ENCODE measurements at places on chromosomes 12 and 14. TPM values are rescaled to one million over a fixed set of nuclear protein-coding genes. Genes with fewer than 3 reads are reported as not detected.

DNA sequence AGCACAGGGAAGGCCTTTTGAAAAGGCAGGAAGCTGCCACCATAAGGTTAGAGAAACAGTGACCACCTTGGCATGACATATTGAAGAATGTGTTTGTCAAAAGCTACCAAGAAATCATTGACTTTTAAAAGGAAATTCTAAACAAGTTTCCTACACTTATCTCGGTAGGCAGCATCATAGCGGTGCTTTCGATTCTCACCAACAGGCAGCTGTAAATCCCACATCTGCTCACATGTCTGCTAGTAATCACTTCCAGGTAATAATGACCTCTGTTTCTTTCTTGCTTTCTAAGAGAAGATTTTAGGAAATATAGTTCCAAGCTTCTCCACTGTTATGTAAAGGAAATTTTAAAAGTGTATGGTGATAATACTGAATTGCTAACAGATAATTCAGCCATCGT is 821.1 kb upstream of the FOXG1 start:
- DNase-seq = no peak

DNA sequence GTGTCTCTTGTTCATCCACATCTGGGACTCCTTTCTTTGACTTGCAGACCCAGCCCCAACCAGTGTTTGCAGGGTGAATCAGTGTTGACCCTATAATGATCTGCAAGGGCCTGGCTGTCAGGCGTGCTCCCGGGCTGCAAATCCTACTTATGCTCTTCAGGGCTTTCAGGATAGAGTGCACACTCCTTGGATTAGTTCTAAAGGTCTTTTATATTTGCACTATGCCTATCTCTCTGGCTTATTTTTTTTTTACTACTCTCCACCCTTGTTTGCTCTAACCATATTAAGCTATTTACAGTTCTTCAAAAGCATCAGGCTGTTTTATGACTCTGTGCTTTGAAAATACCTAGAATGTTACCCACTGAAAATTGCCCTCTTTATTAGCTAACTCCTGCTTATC is 4.3 kb upstream of the PRICKLE1 start:
- no peak for DNase-seq

DNA sequence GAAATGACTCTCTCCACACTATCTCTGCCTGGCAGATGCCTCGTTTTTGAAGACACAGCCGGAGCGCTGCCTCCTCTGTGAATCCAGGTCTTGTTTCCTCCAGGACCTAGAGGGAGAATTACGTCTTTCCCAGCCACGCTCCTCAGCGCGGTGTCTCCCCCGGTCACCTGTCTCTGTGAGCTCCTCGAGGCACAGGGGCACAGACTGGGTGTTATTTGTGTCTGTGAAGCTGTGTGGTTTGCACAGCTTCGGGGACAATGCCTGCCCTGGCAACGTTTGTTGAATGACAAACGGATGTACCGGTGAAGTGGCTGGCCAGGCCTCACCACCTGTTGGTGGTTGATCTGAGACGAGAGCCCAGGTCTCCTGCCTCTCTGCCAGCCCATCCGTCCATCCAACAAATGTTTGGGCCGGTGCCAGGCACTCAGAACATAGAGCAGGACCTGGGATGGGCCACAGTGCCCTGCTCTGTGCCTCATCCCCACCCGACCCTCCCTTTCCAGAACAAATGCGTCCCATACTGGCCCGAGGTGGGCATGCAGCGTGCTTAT is 6.1 kb downstream of the PTPN6 start:
- no peak for DNase-seq

DNA sequence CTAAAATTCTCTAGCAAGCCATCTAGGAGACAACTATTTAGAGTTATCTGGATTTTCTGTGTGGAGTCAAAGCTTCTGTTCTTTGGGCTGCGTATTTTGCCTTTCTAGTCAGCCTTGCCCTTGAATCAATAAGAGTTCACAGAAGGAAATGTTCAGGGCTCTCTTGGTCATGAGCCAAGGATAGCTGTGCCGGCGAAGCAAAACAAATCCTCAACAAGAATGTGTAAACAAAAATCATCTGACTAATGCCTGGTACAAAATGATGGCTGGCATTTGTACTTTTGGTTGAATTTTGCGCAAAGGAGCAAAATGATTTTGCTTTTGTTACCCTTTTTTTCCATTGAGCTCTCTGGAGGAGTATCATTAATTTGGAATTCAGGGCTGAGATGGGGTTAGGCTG is 171.1 kb downstream of the DACT1 start:
- peak; percentile 31 for DNase-seq

DNA sequence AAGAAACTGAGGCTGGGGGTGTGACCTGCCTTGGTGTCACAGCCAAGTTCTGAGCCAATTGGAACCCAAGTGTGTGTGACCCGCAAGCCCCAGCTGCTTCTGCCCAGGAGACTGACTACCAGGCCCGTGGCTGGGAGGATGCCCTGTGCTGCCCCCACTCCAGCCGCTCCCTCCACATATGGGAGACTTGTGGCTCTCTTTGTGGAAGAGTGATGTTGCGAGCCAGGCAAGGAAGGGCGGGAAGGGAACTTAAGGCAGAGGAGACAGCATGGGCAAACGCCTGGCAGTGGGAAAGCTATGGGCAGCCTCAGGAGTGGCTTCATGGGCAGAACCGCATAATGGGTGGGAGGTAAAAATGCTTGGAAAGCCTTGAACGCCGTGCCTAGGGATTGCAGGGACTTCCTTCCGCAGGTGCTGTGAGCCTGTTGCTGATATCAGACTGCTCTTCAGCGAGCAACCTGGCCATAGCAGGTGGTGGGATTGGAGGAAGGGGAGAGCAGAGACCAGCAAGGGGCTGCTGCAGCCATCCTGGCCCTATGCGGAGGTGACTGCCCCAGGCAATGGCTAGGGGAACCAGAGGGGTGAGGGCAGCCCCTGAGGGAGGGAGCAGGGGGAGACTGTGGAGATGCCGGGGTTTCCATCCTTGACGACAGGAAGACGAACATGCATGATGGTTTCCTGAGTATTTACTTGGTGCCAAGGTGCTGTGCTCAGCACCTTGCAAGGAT is 115.7 kb downstream of the LGMN start:
- DNase-seq = no peak

DNA sequence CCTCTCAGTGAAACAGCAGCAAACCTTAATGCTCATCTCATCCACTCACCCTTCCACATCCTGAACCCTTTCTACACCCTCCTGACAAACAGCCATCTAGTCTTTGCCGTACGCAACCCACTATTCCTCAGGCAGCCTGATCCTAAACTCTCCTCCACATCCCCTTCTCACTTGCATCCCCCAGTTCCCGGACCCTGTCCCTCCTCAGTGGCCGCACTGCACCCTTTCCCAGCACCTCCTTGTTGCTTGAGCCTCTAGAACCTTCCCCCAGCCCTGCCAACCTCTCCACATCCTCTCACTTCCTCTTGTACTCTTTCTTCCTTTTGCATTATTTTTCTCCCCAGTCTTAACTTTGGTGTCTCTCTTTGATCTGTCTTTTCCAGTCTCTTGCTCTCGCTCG is 42.9 kb downstream of the IQSEC3 start:
- DNase-seq = no peak

GRCh38 chr12:43676183-43676813 is 82.3 kb downstream of the PUS7L start:
- DNase-seq = peak; percentile 24

- peak; percentile 85 for DNase-seq
Observed at GRCh38 chr12:25187781-25188180, 7.2 kb downstream of the DNAI7 start.

GRCh38 chr12:127819056-127819455 is 447.9 kb upstream of the TMEM132C start:
- no peak for DNase-seq

DNA sequence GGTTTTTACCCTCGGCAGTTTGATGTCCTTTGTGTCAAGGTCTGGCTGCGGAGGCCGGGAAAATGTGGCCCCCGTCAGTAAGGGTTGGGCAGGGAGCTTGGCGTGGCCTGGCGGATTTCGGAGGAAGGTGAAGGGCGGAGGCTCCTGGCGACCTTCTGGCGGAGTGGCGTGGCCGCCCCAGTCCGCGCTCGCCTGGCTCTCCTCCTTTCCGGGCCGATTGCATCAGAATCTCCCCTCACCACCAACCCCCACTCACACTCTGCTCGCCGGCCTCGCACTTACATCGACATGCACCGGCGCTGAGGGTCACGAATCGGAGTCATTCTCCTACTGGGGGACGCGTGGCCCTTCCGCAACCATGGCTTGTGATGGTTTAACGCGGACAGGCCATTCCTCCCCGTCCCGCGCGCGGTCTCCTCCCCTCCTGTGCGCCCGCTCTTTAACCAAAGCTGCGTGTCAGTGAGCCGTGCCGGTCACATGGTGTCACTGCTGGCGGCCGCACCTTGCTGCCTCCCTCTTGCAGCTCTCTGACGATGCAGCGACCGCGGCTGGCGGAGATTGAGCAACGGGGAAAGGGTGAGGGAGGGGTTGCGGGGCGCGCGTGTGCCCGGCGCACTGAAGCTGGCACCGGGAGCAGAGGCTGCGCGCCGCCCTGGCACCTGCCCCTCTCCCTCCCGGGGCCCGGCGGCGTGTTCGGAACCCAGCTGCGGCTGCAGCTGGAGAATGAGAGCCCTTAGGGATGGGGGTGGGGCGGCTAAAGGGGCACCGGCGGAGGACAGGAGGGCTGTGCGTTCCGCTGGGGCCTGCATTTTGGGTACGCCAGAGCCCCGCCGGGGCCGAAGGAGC is at the start of gene SLC38A1:
TSS of gene SLC38A1 (minus strand) at position 461 of the 846 bp plus-strand sequence. CDS start 29,243 bp downstream, outside the sequence.
- DNase-seq = peak; percentile 88

DNA sequence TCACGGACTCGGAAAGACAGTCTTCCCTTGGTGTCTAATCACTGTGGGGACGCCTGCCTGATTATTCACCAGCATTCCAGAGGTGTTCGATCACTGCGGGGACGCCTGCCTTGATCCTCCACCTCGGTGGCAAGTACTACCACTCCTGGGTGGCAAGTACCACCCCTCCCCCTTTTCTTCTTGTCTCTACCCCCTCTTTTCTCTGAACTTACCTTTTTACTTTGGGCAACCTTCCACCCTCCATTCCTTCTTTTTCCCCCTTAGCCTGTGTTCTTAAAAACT is 12.0 kb upstream of the LGMN start:
- DNase-seq = peak; percentile 58

- DNase-seq = no peak
Observed at GRCh38 chr12:95460896-95461295, 13.1 kb upstream of the METAP2 start.

- DNase-seq = peak; percentile 28
Observed at GRCh38 chr12:125220404-125221273, 155.4 kb downstream of the AACS start.

DNA sequence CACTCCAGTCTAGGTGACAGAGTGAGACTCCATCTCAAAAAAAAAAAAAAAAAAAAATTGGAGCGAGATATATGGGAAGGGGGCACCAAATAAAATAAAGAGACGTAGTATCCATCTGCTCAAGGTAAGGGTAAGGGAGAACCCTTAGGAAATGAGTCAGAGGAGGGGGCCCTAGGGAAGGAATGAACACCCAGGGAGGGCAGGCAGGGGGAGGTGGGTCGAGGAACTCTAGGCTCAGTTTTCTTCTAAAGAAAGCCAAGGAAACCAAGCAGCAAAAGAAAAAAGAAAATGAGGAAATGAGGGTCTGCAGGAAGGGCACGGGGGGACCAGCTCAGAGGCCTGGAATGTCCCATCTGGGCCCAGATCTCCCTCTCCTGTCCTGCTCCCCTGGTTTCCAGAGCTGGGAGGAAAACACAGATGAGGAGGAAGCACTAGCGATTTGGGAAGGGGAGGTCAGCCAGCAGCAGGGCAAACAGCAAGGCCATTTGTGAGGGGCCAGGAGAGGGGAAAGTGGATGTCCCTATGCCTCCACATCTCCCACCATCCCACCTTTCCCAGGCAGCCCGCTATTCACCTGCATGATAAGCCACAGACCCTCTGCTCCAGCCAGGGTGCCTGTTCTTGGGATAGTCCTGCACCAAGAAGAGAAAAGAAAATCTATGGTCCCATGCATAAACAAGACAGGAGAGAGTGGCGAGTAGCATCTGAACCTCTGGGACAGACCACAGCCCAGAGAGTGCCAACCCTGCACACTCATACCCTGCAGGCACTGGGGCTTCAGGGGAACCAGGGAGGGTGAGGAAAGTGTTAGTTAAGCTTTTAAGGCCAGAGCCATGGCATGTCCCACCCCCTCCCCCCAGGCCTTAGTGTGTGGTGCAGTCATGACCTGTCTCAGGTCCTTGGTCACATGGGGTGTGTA is 11.9 kb downstream of the SPRYD3 start:
- no peak for DNase-seq

- no peak for DNase-seq
Observed at GRCh38 chr12:32377344-32378055, 21.9 kb upstream of the FGD4 start.

- DNase-seq = no peak
Observed at GRCh38 chr12:96769400-96769799, 137.7 kb upstream of the NEDD1 start.

GRCh38 chr12:16674885-16675284 is 68.9 kb upstream of the LMO3 start:
- no peak for DNase-seq

GRCh38 chr12:58695263-58695662 is 225.0 kb downstream of the LRIG3 start:
- no peak for DNase-seq

DNA sequence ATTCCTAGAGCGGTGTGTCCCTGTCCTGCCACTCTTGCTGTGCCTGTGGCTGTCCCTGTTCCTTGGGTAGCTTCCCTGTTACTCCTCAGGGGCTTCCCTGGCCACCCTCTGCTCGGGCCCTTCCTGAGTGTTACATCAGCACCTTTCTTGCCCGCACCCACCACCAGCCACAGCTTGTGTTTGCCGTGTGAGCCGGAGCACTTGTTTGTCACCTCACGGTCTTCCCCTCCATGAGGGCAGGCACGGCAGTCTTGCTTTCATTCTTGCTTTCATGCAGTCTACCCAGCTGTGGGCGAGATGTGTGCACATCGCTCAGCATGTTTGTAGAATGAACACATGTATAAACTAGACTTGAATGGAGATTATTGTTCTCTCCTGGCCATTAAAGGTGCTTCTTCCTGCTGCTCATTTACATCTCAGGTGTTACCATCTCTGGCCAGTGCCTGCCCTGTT is 42.0 kb downstream of the TRAF3 start:
- DNase-seq = no peak

The DPF3 gene
- total RNA-seq = 6.4 TPM

The ZDHHC22 gene
- not detected for total RNA-seq

The OR6C2 gene
- not detected for total RNA-seq

The TEAD4 gene
- 27.3 TPM for total RNA-seq

The APOF gene
- 0.40 TPM for total RNA-seq

The ACSS3 gene
- 7.0 TPM for total RNA-seq

The PKP2 gene
- 3.6 TPM for total RNA-seq

The ENDOU gene
- not detected for total RNA-seq

The CISTR gene
- not detected for total RNA-seq

The MFAP5 gene
- 3.9 TPM for total RNA-seq

The DDX55 gene
- 42.5 TPM for total RNA-seq

The KRT79 gene
- 0.57 TPM for total RNA-seq
